ENCODE measurements at places on chromosomes 1 and 21. TPM values are rescaled to one million over a fixed set of nuclear protein-coding genes. Genes with fewer than 3 reads are reported as not detected.
A peak's percentile ranks its signal among the peaks of the same experiment; 100 is the strongest.

DNA sequence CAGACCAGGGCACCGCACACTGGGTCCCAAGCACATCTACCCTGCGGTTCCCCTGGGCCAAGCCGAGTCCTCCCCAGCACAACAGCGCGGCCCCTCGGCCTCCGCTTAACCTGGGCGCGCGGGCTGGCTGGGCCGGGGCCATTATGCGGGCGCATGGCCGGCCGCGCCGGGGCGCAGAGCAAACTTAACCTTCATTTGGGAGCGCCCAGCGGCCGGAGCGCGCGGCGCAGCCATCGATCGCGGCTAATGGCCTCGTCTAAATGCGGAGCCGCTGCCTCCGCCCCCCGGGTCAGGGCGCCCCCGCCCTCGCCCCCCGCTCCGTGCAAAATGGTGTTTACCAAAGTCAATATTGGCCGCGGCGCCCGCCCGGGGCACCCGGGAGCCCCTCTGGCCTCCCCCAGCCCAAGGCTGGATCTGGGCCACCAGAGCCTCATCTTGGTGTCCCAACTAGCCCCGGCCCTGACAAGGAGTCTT, 272.1 kb downstream of the TRABD2B start:
- H3K27ac ChIP-seq = no peak overlapping the region
- H3K4me3 ChIP-seq = no peak overlapping the region
- peaks cover 9% of the 10 kb centered on the region for H3K4me1 ChIP-seq
- no peak for DNase-seq

DNA sequence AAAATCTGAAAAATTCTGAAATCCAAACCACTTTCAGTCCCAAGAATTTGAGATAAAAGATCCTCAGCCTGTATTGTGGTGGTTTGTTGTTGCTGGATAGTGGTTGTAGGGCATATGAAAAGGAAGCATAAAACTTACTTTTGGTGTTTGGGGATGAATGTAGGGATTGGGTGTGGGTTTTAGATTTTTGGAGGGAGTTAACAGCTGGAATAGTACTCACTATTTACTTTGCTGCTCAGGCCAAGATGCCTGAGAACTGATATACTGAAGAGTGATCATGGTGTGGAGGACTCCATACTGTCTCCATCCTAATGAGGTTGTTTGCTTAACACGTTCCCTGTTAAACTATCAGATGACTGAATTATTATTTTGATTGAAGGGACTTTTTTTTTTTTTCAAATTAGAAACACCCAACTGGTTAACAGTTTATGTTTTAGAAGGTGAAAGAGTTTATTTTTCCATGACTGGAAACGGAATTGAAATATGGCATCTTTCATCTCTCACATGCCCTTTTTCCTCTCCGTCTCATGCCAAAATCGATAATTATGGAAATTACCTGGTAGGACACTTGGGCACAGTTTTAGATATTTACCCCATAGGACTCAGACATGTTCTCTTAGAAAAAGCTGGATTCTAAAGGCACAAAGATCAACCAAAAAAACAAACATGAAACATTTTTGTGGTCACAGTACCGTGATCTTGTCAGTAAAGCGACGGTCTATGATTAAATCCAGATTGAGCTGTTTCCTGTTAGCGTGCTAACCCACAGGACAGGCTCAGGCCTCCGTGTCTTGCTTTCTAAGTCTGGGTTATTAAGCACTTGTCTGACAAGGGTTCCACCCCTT, 37.3 kb downstream of the RGL1 start:
- H3K27ac ChIP-seq = peak overlapping the region; percentile 49
- no peak for DNase-seq
- H3K4me3 ChIP-seq = no peak overlapping the region

DNA sequence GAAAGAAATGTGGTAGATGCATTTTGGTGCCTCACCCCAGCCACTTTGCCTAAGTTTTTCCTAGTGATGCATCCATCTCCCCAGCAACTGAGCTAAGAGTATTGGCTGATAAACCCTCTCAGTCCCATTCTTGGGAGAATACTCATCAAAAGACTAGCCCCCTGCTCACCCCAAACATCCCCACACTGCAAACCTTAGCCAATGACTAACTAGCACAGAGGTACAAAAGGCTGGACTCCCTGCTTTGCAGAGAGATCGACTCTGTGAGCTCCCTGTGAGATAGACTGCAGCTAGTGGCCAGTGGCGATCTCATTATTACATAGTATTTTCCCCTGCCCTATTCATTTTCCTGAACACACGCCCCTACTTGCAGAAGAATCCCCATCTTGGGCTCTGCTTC, 155.3 kb downstream of the HHIPL2 start:
- H3K4me3 ChIP-seq = no peak overlapping the region
- no peaks in the 10 kb centered on the region for H3K4me1 ChIP-seq
- no peak overlapping the region for H3K27ac ChIP-seq

DNA sequence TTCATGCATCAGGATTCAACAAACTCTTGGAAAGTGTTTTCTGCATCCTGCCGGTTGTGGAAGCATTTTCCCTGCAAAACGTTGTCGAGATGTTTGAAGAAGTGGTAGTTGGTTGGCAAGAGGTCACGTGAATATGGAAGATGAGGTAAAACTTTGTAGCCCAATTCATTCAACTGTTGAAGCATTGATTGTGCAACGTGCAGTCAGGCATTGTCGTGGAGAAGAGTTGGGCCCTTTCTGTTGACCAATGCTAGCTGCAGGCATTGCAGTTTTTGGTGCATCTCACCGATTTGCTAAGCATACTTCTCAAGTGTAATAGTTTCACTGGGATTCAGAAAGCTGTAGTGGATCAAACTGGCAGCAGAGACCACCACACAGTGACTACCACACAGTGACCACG, 57.0 kb upstream of the PRDM2 start:
- H3K4me1 ChIP-seq = no peaks in the 10 kb centered on the region
- H3K27ac ChIP-seq = no peak overlapping the region
- no peaks in the 10 kb centered on the region for H3K36me3 ChIP-seq
- no peaks in the 10 kb centered on the region for H3K27me3 ChIP-seq
- no peak overlapping the region for H3K4me3 ChIP-seq
- no peak for DNase-seq

- no peak overlapping the region for H3K4me3 ChIP-seq
- H3K4me1 ChIP-seq = peaks cover 3% of the 10 kb centered on the region
- no peaks in the 10 kb centered on the region for H3K36me3 ChIP-seq
- H3K27ac ChIP-seq = no peak overlapping the region
- H3K27me3 ChIP-seq = peaks cover 4% of the 10 kb centered on the region
- DNase-seq = no peak
Observed at GRCh38 chr1:156865865-156866248, 5.2 kb downstream of the NTRK1 start.

GRCh38 chr1:223531742-223532341, 133.7 kb downstream of the CAPN8 start:
- DNase-seq = peak; percentile 61
- no peaks in the 10 kb centered on the region for H3K4me1 ChIP-seq
- no peak overlapping the region for H3K27ac ChIP-seq

DNA sequence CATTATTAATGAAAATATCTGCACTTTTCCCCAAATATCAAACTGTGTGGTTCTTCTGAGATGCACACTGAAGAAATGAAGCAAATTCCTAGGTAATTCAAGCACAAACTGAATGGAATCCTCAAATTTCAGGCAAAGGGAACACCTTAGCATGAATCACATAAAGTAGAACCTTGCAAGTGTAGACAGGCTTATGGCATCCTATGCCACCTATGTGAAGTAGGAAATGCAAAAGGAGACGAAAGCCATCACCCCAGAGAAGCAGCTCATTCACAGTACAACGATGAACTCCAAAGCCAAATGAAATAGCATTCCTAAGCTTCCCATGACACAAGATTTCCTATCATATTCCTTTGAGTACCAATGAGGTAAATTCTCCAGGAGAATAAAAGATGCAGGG, 461.2 kb upstream of the RUNX1 start:
- no peaks in the 10 kb centered on the region for H3K36me3 ChIP-seq
- no peaks in the 10 kb centered on the region for H3K27me3 ChIP-seq
- H3K27ac ChIP-seq = no peak overlapping the region

- H3K27ac ChIP-seq = no peak overlapping the region
- peaks cover 8% of the 10 kb centered on the region for H3K4me1 ChIP-seq
- no peak for DNase-seq
- H3K36me3 ChIP-seq = no peaks in the 10 kb centered on the region
- no peak overlapping the region for H3K4me3 ChIP-seq
Observed at GRCh38 chr1:40914927-40915569, 52.9 kb upstream of the CITED4 start.

- H3K27me3 ChIP-seq = no peaks in the 10 kb centered on the region
- H3K4me1 ChIP-seq = no peaks in the 10 kb centered on the region
- H3K27ac ChIP-seq = no peak overlapping the region
- H3K4me3 ChIP-seq = no peak overlapping the region
Observed at GRCh38 chr1:201771466-201771865, 57.5 kb upstream of the IPO9 start.

GRCh38 chr21:35543746-35544145, 494.6 kb upstream of the RUNX1 start:
- no peak for DNase-seq
- no peak overlapping the region for H3K4me3 ChIP-seq
- no peaks in the 10 kb centered on the region for H3K4me1 ChIP-seq
- no peaks in the 10 kb centered on the region for H3K36me3 ChIP-seq

GRCh38 chr21:29211205-29211604, 80.8 kb downstream of the MAP3K7CL start:
- no peak overlapping the region for H3K27ac ChIP-seq
- no peaks in the 10 kb centered on the region for H3K4me1 ChIP-seq
- no peak overlapping the region for H3K4me3 ChIP-seq
- no peaks in the 10 kb centered on the region for H3K36me3 ChIP-seq
- no peaks in the 10 kb centered on the region for H3K27me3 ChIP-seq

- DNase-seq = no peak
- no peaks in the 10 kb centered on the region for H3K27me3 ChIP-seq
- no peak overlapping the region for H3K4me3 ChIP-seq
Observed at GRCh38 chr1:183892351-183892793, 87.5 kb downstream of the RGL1 start.

DNA sequence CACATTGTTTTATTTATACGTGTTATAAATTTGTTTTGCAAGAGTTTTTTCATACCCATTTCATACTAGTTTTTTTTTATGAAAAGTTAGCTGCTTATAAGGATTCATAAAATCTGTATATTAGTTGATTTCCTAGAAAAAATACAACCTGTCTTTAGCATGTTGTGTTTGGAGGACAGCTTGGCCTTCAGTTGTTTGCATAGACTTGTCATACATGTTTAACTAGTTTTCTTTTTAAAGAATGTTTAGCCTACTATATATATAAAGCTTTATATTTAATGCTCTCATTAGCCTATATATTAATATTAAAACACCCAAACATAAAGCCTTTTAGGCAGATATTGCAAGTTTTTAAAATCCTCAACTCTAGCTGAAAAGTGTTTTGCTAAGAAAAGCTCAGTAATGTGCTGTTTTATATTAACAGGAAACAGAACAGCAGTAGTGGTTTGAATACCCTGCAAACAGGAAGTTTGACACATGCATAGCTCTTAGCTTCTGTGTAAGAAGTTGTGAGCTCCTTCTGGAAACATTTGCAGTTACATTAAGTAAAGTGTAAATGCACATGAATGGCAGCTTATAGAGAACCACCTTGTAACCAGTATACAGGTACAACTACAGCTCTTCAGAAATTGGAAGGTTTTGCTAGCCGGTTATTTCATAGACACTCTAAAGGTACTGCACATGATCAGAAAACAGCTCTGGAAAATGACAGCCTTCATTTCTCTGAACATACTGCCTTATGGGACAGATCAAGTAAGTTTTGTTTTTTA, at the start of gene PRKACB:
Gene PRKACB (plus strand): TSS at position 476 of the 770 bp plus-strand sequence. CDS start 91 bp downstream, at position 567.
- H3K4me3 ChIP-seq = no peak within 1 kb of the TSS
- no peaks in the 10 kb centered on the region for H3K27me3 ChIP-seq
- peak within 1 kb of the TSS; percentile 31 for H3K27ac ChIP-seq
- DNase-seq = no peak

DNA sequence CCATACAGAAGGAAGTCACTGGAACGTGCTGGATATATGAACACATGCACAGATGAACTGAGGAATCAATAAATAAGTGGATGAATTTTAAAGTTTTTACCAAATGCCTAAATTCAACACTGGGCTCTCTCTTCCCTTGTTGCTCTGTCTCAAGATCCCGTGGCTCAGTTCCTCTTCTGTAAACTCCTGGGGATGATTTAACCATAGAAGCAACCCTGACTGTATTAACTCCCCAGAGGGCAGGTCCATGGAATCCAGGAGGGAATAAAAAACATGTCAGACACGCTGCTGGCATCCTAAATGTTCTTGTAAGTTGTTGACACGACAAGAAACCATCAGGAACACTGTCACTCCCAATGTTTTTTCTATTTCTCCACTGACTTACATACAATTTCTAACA, 45.3 kb upstream of the GPR157 start:
- H3K36me3 ChIP-seq = no peaks in the 10 kb centered on the region
- H3K4me1 ChIP-seq = no peaks in the 10 kb centered on the region
- no peak for DNase-seq
- H3K4me3 ChIP-seq = no peak overlapping the region

DNA sequence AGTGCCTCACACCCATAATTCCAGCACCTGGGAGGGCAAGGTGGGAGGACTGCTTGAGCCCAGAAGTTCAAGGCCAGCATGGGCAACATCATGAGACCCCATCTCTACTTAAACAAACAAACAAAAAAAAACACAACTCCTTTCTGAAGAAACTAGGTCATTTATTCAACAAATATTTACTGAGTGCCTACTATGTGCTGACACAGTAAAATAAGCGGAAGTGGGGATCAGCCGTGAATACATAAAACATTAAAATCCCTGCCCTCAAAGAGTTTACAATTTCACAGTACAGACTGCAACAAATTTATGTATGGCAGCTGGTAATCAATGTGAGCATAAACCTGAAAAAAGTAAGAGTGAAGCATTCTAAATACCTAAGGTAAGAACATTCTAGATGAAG, 65.3 kb downstream of the TUT4 start:
- H3K4me1 ChIP-seq = no peaks in the 10 kb centered on the region
- no peak for DNase-seq
- no peak overlapping the region for H3K4me3 ChIP-seq
- H3K27me3 ChIP-seq = no peaks in the 10 kb centered on the region
- H3K27ac ChIP-seq = no peak overlapping the region
- H3K36me3 ChIP-seq = no peaks in the 10 kb centered on the region

DNA sequence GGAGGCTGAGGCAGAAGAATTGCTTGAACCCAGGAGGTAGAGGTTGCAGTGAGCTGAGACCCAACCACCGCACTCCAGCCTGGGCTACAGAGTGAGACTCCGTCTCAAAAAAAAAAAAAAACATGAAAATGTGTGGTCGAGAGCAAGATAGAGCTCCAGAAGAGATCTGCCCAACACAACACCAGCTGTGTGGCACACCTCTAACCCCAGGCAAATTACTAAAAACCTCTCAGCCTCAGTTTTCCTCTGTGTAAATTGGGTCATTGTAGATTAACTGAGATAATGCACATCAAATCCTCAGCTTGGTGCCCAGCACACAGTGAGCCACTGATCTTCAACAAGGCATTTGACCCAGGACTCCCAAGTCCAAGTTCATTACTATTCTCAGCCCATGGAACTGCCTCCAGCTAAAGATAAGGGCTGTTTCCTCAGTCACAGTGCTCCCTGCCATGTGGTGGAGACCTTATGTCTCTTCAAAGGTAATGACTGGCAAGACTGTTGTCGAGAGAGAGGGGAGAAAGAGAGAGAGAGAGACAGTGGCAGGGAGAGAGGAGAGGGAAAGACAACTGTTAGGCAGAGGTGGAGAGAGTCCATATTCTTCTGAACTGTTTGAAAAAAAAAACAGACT, 58.1 kb downstream of the PTP4A2 start:
- no peaks in the 10 kb centered on the region for H3K4me1 ChIP-seq
- no peak overlapping the region for H3K27ac ChIP-seq
- H3K27me3 ChIP-seq = no peaks in the 10 kb centered on the region
- no peaks in the 10 kb centered on the region for H3K36me3 ChIP-seq

Gene SAMD11
- total RNA-seq = 2.3 TPM

Gene KCNJ9
- total RNA-seq = not detected

Gene F13B
- total RNA-seq = 46.0 TPM

Gene NUF2
- total RNA-seq = 0.54 TPM

Gene SLC35E2B
- total RNA-seq = 16.6 TPM

Gene RGS4
- 0.70 TPM for total RNA-seq

Gene A3GALT2
- not detected for total RNA-seq

Measured in right lobe of liver (tissue), 6 donors.